ENCODE measurements at places on chromosomes 11 and 22.

- DNase-seq: peak; percentile 6
Measured at GRCh38 chr11:56841210-56841810, 92.8 kb upstream of the OR9G4 start.

- DNase-seq: peak; percentile 98
Measured at GRCh38 chr22:49960159-49961004, at the start of gene PIM3. PIM3 (plus strand) TSS chr22:49960772; CDS start chr22:49960948, 176 bp downstream.

DNA sequence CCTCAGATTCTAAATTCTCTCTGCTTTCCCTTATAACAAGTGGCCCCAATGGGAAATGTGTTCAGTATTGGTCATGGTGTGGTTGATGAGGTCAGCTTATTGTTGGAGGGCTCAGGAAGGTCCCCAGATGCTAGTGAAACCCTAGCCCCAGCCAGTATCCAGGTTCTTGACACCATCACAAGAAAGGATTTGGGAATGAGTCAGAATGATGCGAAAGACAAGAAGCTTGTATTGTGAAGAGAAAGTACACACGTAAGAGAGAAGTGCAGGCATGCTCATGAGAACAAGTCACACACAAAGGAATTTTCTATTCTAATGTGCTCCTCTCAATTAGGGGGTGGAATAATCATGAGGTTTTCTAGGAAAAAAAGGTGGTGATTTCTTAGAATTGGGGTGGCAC lies 34.9 kb upstream of the TRPC6 start:
- no peak for DNase-seq

DNA sequence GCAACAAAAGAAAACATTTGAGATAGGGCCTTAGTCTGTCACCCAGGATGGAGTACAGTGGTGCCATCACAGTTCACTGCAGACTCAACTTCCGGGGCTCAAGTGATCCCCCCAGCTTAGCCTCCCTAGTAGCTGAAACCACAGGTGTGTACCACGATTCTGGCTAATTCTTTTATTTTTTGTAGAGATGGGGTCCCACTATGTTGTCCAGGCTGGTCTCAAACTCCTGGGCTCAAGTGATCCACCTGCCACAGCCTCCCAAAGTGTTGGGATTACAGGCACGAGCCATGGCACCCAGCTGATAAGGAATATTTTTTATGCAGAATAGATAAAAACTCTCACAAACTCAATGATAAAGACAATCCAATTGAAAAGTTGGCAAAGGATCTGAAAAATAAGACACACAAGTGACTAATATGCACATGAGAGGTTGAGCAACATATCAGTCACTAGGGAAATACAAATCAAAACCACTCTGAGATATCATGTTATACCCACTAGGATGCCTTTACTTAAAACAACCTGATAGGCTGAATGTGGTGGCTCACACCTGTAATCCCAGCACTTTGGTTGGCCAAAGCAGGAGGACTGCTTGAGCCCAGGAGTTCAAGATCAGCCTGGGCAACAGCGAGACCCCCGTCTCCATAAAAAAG lies 33.9 kb upstream of the CLTCL1 start:
- DNase-seq: no peak

DNA sequence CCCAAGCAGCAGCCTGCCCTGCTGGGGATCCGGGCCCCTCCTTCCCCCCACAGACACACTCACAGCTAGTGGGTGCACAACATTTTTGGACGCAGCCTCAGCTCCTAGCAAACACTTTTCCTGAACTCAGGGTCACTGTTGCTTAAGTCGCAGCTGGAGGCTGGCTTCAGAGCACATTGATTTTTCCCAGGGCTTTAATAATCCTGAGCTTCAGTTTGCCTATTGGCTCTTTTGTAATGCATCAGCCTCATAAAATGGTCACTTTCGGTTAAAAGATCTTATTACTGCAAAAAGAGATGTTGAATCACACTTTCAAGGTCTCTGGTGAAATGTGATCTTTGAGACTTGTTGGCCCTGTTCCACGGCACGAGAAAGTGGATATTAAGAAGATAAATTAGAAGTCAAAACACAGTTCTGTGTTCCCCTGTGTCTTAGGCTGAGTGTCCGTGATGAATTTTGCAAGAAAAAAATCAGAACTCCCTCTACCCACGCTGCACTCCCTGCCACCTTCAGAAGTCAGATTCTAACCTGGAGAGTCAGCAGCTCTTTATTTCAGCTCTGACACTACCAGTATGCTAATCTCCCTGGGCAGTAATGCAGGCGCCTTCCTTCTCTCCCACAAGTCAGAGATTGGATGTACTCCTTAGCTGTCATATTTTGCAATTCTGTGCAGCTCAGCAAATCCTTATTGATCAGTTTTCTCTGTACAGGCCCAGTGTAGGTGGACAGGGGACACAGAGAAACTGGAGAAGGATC lies 158.2 kb upstream of the E2F8 start:
- DNase-seq: no peak

DNA sequence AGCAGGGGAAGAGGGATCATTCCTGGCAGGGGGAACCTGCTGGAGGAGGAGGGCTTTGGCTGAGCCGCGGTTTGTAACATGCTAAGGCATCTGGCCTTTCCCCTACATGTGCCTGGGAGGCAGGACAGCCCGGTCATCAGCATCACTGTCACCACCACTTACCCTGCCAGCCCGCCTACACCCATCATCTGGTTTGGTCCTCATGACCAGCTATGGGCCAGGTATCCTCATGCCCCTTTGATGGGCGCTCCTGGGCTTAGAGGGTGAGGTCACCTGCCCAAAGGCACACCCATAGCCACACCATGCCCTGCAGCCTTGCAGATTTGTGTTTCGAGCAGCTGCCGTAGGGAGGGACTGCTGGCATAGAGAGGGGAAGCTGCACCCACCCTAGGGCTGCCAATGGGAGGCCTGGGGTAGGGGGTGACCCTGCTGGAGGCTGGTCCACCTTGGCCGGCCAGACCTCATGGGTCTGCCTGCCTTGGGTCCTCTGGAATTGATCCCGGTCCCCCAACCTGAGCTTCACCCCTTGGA lies 2.6 kb downstream of the MRGPRF start:
- DNase-seq: no peak

All from NCI-H1930 (cell line).